ENCODE measurements at places on chromosomes 7 and 10. TPM values are rescaled to one million over a fixed set of nuclear protein-coding genes. Genes with fewer than 3 reads are reported as not detected.
A peak's percentile ranks its signal among the peaks of the same experiment; 100 is the strongest.

Gene MALRD1
- 0.39 TPM for total RNA-seq

Gene ADARB2
- total RNA-seq, result 0.34 TPM

Gene CPXM2
- total RNA-seq, result 22.0 TPM

Gene CTNNA3
- 2.3 TPM for total RNA-seq

Gene EBF3
- total RNA-seq, result not detected

Gene CYP3A7
- not detected for total RNA-seq

Gene SPDYE1
- total RNA-seq, result not detected

DNA sequence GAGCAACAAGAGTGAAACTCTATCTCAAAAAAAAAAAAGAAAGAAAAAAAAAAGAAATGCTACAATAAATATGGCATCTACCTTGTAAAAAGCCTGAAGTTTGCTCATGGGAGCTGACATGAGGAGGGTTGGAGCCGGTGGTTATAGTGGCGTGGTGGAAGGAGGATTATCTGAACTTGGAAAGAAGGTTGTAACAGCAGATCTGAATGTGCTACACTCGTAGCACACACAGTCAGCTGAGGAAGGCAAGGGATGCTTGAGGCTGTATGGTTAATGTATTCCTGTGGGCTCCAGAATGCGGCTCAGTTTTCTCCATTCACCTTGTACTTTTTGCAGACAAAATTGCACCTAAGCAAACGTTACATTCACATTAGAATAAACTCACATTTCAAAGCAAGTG, 390.3 kb upstream of the GALNT17 start:
- no peaks in the 10 kb centered on the region for H3K27me3 ChIP-seq
- no peaks in the 10 kb centered on the region for H3K36me3 ChIP-seq
- H3K27ac ChIP-seq, result no peak overlapping the region
- DNase-seq, result no peak
- H3K4me3 ChIP-seq, result no peak overlapping the region

DNA sequence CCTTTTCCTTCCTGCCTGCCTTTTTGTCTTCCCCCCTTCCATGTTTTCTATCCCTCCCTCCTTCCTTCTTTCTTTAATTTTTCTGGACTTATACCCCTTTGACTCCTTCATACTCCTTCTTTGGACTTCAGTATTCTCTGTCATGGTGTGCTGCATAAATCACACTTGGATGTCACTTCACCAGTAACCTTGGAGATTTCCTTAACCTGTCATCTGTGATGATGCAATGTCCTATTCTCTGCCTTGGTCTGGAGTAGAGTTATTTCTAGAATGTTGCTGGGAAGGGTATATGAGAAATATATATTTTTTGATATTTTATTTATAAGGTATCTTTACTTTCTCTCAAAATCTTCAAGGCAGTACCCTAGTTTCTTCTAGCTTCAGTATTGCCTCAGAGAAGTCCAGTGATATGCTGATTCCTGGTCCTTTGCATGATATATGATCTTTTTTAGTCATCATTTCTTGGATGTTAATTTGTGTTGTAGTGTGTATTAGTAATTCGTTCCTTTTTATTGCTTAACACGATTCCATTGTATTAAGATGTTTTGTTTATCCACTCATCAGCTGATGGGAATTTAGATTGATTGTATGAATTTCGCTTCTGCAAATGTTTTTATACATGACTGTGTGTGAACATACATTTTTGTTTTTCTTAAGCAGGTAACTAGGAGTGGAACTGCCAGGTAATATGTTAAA, 206.9 kb upstream of the MBL2 start:
- H3K27ac ChIP-seq, result no peak overlapping the region
- no peaks in the 10 kb centered on the region for H3K27me3 ChIP-seq
- DNase-seq, result no peak
- no peaks in the 10 kb centered on the region for H3K36me3 ChIP-seq

DNA sequence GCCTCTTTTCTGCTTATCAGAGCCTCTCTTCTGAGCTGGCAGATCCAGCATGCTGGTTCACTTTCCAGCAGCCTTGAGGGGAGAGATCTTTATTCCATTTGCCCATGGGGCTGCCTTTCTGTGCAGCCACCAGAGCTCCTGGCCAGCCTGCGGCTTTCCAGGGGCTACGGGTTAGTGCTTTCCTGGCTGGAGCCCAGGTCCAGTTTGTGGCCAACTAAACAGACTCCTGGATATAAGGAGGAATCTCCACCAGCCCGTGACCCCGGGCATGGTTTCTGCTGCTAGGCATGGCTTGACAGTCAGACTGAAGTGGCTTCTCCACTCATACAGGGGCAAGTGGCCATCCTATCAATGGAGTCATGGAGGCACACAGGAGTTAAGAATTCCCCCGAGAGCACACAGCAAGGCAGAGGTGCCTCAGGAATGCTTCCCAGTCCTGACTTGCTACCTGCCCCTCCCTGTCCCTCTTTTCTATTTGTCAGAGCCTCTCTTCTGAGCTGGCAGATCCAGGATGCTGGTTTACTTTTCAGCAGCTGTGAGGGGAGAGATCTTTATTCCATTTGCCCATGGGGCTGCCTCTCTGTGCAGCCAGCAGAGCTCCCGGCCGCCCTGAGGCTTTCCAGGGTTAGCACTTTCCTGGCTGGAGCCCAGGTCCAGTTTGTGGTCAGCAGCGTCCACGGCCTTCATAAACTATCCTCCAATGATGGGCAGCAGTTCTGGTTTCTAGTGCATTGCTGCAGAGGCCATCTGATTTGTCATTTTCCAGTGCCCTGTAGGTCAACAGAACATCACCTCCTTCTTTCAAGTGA, 35.9 kb downstream of the TSPAN15 start:
- H3K4me1 ChIP-seq, result peaks cover 1% of the 10 kb centered on the region
- H3K4me3 ChIP-seq, result no peak overlapping the region
- peak; percentile 49 for DNase-seq
- H3K27me3 ChIP-seq, result no peaks in the 10 kb centered on the region

GRCh38 chr10:82813856-82814255, 938.9 kb downstream of the NRG3 start:
- no peaks in the 10 kb centered on the region for H3K27me3 ChIP-seq
- H3K4me1 ChIP-seq, result no peaks in the 10 kb centered on the region
- no peak overlapping the region for H3K27ac ChIP-seq
- H3K36me3 ChIP-seq, result no peaks in the 10 kb centered on the region

DNA sequence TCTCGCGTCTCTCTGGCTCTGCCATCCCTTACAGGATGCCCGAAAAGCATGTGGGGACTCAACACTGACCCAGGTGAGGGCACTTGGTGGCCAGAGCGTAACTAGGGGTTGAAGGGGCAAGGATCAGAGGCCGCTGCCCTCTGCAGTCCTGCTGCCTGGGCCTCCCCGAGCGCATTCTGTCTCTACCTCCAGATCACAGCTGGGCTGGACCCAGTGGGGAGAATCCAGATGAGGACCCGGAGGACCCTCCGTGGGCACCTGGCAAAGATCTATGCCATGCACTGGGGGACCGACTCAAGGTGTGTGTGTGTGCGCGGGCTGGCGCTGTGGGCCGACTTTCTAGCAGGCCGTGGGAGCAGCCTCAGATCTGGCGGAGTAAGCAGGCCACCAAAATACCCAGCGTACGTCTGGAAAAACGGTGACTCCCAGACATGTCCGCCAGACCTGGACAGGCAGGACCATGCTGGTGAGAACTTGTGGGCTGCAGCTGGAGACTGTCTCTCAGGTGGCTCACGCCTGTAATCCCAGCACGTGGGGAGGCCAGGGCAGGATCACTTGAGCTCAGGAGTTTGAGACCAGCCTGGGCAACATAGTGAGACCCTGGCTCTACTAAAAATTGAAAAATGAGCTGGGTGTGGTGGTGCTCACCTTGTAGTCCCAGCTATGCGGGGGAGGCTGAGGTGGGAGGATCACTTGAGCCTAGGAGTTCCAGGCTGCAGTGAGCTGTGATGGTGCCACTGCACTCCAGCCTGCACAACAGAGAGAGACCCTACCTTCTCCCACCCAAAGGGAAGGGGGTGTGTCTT, 3.2 kb downstream of the GNB2 start:
- peak overlapping the region; percentile 92 for H3K4me3 ChIP-seq
- DNase-seq, result peak; percentile 85
- peaks cover 66% of the 10 kb centered on the region for H3K4me1 ChIP-seq
- peak overlapping the region; percentile 100 for H3K27ac ChIP-seq
- H3K27me3 ChIP-seq, result no peaks in the 10 kb centered on the region
- H3K36me3 ChIP-seq, result peaks cover 57% of the 10 kb centered on the region

DNA sequence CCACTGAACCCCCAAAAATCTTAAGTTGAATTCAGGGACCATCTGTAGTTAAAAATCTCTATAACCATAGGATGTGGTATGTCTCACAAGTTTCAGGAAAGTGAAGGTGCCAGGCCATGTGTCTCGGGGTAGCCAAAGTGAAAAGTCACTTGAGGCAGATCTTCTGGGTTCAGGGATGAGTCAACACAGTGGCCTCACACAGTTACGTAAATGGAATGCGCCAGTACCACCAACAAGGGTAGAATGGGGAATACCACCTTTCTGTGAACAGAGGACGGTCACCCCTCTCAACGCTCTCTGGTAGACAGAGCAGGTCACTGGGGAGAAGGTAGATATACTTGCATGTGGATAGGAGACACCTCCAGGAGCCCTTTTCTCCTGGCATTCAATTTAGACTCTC, 71.4 kb downstream of the ELMO1 start:
- no peak overlapping the region for H3K27ac ChIP-seq
- no peaks in the 10 kb centered on the region for H3K27me3 ChIP-seq
- no peak overlapping the region for H3K4me3 ChIP-seq
- peaks cover 16% of the 10 kb centered on the region for H3K4me1 ChIP-seq

GRCh38 chr7:3246651-3247050, 54.4 kb upstream of the SDK1 start:
- H3K4me1 ChIP-seq, result no peaks in the 10 kb centered on the region
- no peak overlapping the region for H3K27ac ChIP-seq
- H3K4me3 ChIP-seq, result no peak overlapping the region
- no peaks in the 10 kb centered on the region for H3K36me3 ChIP-seq

DNA sequence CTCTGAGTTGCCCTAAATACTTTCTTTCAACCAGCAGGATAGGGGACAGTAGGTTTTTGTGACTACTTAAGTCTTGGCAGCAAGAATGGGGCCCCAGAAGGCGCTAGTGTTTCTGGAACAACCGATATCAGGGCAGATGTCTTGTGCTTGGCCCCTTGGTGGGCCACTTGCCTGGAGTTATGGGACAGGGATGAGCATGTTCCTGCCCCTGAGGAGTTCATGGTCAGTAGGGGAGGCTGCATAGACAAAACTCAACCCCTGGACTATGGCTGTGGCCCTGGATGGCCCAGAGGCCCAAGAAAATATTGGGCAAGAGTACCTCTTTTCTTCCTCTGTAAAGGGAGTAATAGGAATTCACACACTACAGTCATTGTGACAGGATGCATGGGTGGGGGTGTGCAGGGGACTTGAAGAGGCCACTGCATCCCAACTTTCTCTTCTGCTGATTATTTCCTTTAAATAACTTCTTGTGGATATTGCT, 57.7 kb upstream of the IGFBP3 start:
- no peak overlapping the region for H3K4me3 ChIP-seq
- no peaks in the 10 kb centered on the region for H3K36me3 ChIP-seq
- no peak overlapping the region for H3K27ac ChIP-seq
- H3K4me1 ChIP-seq, result no peaks in the 10 kb centered on the region
- DNase-seq, result no peak

DNA sequence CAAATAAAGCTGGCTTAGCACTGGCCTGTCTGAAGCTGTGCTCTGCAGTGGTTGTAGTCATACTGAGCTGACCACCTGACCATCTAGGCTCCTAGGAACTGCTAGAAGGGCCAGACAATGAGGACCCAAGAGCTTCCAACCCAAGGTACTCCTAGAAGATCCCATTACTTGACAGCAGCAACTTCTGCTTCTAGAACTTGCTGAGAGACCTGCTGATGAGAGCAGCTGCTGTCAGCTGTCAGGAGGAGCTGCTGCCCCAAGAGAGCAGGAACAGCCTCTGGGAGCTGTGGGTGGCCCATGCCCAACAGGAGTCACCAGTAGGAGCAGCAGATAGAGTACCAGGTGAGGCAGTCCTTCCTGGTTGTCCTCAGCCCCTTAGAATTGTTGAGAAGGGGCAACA, 70.2 kb downstream of the RBM20 start:
- DNase-seq, result no peak
- peaks cover 13% of the 10 kb centered on the region for H3K4me1 ChIP-seq
- H3K27ac ChIP-seq, result no peak overlapping the region
- H3K27me3 ChIP-seq, result no peaks in the 10 kb centered on the region
- H3K36me3 ChIP-seq, result no peaks in the 10 kb centered on the region
- H3K4me3 ChIP-seq, result no peak overlapping the region

DNA sequence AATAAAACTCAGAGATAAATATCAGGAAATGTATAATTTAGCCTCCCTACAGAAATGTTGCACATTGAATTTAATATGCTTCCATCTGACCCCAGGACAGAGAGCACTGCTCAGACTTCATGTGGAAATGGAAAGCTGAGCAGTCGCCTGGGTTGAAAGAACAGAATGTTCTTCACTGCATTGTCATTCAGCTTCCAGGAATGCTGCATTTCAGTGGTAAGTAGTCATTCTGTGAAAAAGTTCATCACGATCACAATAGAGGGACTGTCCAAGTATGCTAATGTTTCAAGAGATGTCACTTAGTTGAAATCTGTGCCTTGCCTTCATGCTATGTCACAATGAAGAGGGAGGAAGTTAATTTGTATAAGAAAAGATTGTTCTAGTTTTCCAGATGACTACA, 147.3 kb downstream of the NRCAM start:
- H3K36me3 ChIP-seq, result no peaks in the 10 kb centered on the region
- H3K4me3 ChIP-seq, result no peak overlapping the region
- H3K27ac ChIP-seq, result peak overlapping the region; percentile 55

GRCh38 chr10:124069341-124070264, 23.8 kb downstream of the CHST15 start:
- no peak overlapping the region for H3K4me3 ChIP-seq
- H3K36me3 ChIP-seq, result no peaks in the 10 kb centered on the region
- no peak for DNase-seq
- H3K4me1 ChIP-seq, result peaks cover 98% of the 10 kb centered on the region
- no peaks in the 10 kb centered on the region for H3K27me3 ChIP-seq

DNA sequence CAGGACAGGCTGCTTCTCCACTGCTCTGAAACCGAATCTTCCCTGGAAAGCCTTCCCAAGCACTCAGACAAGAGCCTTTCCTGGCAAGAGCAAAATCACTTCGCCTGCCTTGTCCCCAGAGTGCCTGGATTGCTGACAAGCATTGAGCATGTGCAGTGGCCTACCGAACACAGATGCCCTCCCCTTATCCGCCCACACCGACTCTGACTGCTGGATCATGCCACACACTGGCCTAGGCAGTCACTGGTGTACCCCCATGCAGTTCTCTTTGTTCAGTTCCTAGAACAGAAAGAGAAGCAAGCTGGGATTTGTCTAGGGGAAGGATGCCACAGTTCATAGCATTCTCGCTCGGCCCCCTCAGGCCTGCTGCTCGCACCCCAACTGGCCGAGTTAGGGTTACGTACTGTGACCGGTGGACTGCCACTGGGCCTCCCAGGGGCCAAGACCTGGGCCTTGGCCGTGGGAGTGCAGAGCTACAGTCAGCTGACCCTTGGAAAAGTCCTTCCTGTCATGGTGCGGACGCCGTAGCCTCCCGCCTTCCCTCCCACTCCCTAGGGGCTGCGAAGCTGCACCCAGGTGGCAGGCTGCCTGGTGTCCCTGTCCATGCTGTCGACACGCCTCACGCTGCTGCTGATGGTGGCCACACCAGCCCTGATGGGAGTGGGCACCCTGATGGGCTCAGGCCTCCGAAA, 6.9 kb downstream of the ABCB8 start:
- H3K27ac ChIP-seq, result no peak overlapping the region
- no peak overlapping the region for H3K4me3 ChIP-seq
- peaks cover 18% of the 10 kb centered on the region for H3K4me1 ChIP-seq
